Stimulated activated CD4-positive, alpha-beta T cell treated with anti-CD3 and anti-CD28 coated beads, TNF-alpha, amount 100 ng/mL, for 48 hours (primary cell): ENCODE measurements at places on chromosomes 11 and 22.
A peak's percentile ranks its signal among the peaks of the same experiment; 100 is the strongest.

GRCh38 chr11:33375688-33376311 lies 118.6 kb downstream of the HIPK3 start:
- DNase-seq: no peak

- no peak for DNase-seq
These were observed 5.1 kb upstream of the CDKN1C start for GRCh38 chr11:2890466-2891294.

- DNase-seq: no peak
These were observed 28.3 kb downstream of the NECTIN1 start for GRCh38 chr11:119700536-119701346.

GRCh38 chr22:45094081-45094720 lies 69.5 kb upstream of the NUP50 start:
- DNase-seq: no peak

DNA sequence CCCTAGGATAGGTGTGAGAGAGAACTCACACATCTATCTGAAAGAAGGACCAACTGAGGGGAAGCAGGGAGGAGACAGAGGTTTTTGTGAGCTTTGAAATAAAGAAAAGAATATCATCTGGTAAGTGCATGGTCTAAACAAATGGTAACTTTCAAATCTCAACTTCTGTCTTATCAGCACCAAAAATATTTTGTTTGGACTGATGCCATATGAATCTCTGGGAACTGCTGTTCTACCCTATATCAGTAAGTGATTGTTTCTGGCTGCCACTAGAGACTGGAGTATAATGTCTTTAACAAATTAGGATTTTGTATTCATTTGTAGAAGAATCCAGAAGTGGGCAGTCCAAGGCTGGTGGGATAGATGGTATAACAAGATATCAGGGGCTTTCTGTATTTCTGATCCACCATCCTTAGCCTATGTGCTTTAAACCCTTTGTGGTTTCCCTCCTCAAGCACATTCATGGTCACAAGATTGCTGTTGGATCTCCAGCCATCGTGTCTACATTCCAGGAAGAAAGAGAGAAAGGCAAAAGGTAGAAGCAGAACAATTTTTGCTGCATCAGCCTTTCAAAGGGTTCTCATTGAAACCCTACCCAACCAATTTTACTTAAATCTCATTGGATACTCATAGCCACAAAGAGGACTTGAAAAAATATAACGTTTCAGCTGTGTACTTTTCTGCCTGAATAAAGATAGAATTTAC lies 4.7 kb downstream of the HEPHL1 start:
- DNase-seq: no peak

DNA sequence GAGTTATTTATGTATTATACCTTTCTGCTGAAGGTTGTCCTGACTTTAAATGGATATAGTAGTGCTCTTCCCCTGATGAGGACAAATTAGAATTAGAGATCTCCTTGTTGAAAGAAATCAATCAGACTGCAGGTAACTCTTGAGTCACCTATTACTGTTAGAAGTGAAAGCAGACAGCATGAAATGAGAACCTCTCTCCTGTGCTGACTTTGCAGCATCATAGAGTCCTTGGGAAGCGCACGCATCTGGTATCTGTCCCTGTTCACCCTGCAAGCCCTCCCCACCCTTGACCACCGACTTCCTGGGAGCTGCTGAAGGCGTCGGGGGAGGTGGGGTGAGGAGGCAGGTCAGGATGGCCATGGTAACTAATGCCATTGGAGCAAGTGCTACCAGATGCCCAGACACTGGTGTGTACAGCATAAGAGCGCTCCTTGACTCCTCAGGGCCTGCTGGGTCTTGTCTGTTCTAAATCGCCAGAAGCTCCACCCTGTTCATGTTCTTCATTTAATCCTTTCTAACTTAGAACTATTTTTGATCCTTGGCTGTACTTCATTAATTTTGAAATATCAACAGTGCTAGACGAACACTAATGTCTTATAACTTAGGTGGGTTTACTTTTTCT lies 143.9 kb downstream of the WNT7B start:
- no peak for DNase-seq

GRCh38 chr22:38758276-38758945 lies 2.6 kb upstream of the SUN2 start:
- peak; percentile 71 for DNase-seq

GRCh38 chr11:96257972-96258934 lies 84.7 kb downstream of the MAML2 start:
- DNase-seq: no peak

GRCh38 chr11:76339221-76339620 lies 41.7 kb downstream of the THAP12 start:
- no peak for DNase-seq

- no peak for DNase-seq
These were observed 84.0 kb upstream of the SHANK2 start for GRCh38 chr11:71336176-71336995.

DNA sequence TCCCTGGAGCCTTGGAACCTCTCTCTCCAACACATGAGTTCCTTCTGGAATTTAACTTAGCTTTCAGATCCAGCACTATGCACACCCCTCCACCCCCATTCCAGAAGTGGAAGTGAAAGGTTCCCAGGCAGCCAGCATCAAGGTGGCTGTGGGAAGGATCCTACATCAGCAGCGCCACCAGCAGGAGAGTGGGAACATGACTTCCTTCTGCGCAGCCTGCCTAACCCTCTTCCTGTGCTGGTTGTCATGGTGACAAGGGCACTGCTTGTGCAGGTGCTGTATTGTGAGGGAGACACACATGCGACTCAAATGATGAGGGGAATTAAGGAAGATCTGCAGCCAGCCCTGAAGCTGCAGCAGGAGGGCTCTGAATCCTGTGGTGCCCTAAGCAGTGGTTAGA lies 904.5 kb upstream of the API5 start:
- DNase-seq: no peak

DNA sequence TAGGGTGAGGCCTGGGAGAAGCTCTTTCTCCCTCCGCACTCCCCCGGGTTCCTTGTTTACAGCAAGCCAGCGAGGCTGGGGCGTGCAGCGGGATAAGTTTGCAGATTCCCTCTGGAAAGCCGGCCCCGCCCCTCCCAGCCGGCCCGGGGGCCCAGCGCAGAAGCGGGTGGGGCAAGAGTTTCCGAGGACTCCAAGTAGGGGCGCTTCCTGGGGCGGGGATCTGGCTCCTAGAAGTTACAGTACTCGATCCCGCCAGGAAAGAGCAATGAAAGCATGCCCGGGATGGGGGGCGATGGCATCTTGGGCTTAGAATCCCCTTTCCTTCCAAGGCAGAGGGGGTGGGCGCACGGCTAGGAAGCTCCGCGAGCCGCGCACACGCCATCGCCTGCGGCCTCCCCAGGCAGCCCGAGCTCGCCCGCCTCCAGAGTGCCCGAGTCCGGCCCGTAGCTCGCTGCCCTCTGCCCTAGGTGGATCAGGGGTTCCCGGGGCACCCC lies 385 bp downstream of the TST start:
- no peak for DNase-seq

GRCh38 chr11:12744826-12745502 lies 70.7 kb downstream of the TEAD1 start:
- DNase-seq: no peak

- no peak for DNase-seq
These were observed 1.1 kb upstream of the SAMM50 start for GRCh38 chr22:43953988-43954785.

DNA sequence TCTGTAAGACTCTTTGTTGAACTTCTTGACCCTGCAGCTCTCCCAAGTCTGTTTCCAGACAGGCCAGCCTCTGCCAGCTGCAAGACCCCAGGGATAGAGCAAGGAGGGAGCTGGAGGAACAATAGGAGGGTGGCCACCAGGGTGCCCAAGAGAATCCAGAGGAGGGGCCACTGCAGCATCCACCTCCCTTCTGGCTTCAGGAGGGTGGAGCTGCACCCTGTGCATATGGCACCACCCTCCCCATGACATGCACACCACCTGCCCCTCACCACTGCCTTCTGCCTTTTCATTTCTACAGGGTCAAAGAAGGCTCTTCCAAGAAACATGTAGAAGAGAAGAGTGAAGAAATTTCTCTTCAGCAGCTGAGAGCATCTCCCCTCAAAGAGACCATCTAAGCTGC lies 20.1 kb upstream of the POLA2 start:
- DNase-seq: no peak

DNA sequence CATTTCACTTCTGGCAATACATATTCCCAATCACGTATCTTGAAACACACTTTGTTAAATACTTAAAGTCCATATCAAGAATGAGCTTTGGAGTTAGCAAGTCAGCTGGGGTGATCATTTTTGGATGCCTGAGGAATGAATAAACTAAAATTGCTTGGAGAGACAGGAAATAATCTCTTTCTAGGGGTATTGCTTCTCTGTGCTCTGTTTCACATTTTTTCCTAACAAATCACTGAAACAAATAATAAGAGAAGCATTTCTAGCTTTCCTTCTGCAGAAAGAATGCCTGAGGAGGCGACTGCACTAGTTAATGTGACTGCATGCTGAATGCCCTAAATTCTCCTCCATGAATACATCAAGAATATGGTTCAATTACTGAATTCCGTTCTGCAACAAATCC lies 541.4 kb upstream of the CCDC90B start:
- DNase-seq: no peak

- no peak for DNase-seq
These were observed 83.8 kb upstream of the CSNK2A3 start for GRCh38 chr11:11436715-11437313.

DNA sequence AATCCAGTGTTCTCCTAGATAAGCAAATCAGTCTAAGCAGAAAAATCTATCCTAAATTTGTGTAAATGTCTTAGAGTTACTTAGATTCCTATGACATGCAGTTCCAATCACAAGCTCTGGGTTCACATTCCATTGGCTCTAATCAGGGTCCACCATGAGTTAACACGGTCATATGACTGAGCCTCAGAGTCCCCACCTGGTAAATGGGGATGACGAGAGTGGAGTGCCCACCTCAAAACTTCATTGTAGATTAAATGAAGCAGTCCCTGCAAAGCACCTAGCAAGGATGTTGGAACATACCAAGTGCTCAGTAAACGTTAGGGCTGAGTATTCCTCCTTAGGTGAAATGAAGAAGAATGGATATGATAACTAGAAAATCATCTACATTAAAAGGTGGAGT lies 3.1 kb downstream of the ETS1 start:
- DNase-seq: no peak

DNA sequence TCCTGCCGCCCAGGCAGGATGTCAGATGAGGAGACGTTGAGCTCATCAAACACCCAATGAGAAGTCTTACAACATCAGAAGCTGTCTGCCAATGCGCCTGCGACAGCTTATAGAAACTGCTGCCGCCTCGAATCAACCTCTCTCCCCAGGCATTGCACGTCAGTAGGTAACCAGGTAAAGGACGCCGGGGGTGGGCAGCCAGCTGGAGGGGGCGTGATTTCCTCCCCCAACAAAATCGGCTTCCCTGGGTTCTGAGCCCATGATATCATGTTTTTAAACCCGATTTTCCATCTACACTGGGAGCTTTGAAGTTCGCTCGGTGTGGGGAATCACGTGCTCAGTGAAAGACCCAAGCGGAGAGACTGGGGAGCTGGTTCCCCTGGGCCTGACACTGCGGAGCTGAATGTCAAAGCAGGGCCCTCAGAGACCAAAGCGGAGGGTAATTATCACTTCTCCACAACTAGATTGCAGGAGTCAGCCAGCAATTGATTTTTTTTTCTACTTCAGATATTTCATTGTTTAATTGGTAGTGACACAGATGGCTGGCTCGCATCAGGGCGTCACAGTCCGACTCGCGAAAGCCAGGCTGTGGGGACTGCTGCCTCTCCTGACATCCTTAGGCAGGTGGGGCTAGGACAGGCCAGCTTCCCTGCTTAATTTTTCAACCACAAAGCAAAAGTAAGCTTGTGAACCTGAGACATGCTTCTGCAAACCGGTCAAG lies 15.4 kb downstream of the FAM83F start:
- DNase-seq: peak; percentile 14

GRCh38 chr11:64687204-64687603 lies 35.8 kb downstream of the NRXN2 start:
- no peak for DNase-seq

DNA sequence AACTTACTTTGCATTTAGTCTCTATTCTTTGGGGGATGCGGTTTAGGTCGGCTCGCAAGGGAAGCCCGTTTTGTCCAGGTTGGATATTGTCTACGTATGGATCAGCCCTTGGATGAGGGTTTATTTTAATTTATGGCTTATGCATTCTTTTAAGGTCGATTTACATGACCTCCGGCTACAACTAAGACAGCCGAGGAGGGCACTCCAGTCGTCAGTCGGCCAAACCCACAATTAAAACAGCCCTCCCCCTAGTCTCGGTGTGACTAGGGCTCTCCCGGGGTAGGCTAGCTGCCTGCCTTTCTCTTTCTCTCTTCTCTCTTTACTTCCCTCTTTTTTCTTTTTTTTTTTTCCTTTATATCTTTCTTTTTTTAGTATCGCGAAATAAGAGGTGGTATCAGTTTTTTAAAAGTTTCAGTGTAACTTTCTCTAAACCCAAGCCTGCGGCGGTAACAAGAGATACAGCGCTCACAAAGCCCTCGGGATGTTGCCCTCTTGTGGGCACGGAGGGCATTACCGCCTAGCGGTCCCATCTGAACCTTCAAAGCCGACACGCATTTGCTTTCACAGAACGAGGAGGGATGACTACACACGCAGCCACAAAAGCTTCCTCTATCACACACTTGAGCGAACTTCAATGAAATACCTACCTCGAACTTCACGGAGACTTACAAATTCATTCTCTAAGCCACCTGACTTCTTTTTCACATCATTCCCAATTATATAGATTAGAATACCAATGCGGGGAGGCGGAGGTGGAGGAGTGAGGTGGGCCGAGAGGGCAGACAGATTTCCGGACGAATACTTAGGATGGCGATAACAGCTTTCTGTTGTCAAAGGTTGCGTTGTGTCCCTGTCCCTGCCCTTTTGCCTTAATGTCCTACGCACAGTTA lies 132.3 kb upstream of the C11orf58 start:
- DNase-seq: peak; percentile 66

- DNase-seq: no peak
These were observed 1.9 kb downstream of the GRAMD4 start for GRCh38 chr22:46622081-46622521.

- DNase-seq: no peak
These were observed 274.6 kb downstream of the BRD1 start for GRCh38 chr22:49553076-49553475.

DNA sequence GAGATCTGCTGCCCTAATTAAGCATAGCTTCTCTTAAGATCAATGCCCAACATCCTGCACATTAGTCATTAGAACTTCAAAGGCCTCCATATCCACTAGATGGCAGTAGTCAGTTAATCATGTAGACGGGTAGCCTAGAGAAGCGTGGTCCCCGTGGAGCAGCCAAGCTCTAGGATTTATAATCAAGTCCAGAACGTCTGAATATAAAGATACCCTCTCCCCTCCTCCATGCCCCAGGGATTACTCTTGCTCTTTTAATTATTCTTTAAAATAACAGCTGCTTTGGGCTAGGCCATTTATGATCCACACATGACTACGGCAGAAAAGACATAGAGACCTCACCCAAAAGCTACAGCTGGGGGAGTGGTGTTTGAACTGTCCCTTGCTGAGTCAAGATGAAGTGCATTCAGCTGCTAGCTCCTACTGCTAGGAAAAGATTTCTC lies 327.6 kb upstream of the PLET1 start:
- peak; percentile 20 for DNase-seq
